ENCODE measurements at places on chromosomes 7 and 10.

DNA sequence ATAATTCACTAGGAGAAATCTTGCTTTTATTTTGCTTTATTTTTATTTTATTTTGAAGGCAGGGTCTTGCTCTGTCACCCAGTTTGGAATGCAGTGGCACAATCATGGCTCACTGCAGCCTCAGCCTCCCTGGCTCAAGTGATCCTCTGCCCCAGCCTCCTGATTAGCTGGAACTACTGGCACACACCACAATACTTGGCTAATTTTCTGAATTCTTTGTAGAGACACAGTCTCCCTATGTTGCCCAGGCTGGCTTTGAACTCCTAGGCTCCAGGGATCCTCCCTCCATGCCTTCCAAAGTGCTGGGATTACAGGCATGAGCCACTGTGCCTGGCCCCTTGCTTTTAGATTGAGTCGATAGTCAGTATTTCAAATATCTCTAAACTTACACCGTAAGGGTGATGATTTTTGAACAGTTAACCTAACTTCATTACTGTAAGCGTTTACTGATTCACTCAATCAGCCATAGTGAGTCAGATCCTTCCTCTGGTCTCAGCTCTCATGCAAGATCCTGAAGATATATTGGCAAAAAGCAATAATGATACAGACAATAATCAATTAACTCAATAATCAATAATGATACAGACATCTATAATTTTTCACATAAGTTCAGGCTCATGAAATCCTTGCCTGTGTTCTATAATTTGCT is 239.5 kb downstream of the KIAA1217 start:
- DNase-seq = no peak

DNA sequence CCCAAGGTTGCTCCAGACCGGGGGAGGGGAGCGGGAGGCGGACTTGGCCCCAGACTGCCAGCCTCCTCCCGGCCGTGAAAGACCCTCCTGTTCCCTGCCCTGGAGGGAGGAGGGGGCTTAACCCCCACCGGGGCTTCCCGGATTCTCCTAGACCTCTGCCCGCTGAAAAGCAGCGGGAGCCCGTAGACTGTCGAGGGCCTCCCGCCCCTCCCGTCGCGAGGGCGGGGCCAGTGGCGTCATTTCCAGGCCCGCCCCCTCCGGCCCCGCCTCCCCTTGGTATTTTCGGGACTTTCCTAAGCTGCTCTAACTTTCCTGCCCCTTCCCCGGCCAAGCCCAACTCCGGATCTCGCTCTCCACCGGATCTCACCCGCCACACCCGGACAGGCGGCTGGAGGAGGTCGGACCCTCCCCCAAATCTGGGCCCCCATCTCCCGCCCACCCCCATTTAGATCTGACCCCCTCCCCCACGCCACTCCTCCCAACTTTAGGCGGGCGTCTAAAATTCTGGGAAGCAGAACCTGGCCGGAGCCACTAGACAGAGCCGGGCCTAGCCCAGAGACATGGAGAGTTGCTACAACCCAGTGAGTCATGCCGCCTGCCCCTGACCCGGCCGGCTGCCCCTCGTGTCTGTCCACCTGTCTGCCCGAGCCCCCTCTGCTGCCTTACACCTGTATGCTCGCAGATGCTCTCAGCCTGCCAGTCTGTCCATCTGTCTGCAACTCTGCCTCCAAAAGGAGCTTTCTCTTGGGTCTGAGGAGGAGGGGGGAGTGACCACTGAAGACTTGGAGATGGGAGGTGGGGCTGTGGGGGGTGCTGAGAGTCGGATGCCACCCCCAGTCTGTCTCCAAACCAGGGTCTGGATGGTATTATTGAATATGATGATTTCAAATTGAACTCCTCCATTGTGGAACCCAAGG is at the start of gene NFKB2:
Gene NFKB2 (plus strand): TSS at position 306 of the 917 bp plus-strand sequence. CDS start 255 bp downstream, at position 561.
- DNase-seq = peak; percentile 89

DNA sequence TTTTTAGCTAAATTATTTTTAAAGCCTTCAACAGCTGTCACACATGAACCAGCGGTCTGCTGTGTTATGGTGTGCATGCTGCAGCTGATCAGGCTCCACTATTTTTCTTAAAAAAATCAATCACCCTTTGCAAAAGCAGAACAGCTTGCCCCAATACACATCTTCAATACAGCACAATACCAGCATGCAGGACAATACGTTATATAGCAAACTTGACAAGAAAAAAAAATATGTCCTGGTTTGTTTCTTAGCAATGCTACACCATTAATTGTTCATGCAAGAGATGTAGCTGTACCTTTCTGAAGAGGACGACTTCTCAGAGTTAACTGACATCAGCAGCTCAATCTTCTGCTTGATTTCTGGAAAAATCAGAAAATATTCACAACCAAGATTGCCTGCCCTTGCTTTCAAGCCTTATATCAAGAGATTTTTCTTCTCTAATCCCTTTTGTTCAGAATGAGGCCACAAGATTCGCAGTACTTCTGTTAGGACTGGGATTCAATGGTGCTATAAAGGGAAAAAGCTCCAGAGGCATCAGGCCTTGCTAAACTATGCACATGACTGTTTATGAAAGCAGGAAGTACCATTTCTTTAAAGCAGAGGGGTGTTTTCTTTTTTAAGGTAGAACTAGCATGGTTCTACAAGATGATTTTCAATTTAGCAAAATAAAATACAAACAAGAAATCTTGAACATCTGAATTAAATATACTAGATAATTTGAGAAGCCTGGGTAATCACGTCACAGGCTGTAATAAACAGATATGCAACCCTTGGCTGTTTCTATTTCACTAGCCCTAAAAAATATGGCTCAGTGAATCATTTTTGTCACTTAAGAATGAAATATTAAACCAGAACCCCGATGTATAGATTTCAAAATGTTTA is 120.0 kb downstream of the SRPK2 start:
- no peak for DNase-seq

DNA sequence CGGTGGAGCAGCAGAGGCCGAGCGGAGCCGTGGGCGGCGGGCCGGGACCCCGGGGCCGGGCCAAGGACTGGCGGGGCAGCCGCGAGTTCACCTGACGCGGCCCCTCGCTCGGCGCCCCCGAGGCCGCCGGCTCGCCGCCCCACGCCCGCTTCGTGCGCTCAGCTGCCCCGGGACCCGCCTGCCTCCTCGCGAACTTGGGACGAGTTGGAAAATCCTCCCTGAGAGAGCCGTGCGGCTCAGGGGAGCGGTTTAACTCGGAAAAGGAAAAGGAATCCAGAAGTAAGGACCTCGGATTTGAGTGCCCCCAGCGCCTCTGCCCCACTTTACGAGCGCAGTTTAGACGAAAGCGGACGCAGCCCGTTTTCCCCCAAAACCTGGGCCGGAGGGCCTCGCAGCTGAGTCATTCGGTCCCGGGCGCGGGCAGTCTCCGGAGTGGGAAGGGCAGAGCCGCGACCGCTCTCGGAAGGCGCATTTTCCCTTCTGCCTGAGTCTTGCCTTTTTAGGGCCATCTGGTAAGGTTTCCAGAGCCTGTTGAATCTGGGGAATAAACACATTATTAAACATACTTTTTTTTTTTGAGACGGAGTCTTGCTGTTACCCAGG is 744 bp downstream of the CREM start:
- peak; percentile 41 for DNase-seq

GRCh38 chr7:29953726-29954347 is 35.8 kb downstream of the SCRN1 start:
- DNase-seq = no peak

DNA sequence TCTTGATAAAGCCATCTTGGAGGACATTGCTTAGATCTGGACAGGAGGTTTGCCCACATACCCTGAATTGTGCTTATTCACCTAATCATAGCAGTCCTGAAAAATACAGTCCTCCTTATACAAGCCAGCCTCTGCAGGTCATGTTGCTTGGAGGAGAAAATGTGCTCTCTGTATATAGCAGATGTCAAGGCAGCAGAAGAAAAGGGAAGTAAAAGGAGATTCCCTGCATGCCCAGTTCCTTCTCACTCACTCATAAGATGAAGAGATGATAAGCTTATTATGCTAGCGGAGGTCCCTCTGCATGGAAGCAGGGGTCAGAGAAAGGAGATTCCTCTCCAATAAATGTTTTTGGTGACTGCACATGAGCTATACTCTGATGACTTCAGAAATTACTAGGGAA is 458.8 kb upstream of the ZMIZ1 start:
- no peak for DNase-seq

GRCh38 chr7:159130199-159130775 is 14.4 kb downstream of the VIPR2 start:
- DNase-seq = no peak

DNA sequence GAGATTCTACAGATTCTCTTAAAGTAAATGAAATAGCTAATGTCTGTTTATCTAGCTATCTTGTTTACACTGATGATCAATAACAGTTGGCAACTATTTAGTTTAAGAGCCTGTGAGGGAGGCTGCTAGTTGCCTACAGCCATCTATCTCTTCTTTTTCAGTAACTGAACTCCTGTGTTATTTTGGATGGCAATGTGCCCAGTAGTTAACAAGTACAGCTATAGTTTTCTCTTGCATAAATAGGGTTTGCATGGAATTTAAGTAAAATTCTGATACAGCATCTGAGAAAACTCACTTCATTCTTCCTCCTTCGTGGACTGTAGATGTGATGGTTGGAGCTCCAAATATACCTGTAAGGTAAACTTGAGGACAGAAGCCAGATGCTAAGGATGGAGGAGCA is 219.5 kb upstream of the POT1 start:
- no peak for DNase-seq

- no peak for DNase-seq
Observed at GRCh38 chr10:100146875-100147650, 38.8 kb downstream of the ERLIN1 start.

DNA sequence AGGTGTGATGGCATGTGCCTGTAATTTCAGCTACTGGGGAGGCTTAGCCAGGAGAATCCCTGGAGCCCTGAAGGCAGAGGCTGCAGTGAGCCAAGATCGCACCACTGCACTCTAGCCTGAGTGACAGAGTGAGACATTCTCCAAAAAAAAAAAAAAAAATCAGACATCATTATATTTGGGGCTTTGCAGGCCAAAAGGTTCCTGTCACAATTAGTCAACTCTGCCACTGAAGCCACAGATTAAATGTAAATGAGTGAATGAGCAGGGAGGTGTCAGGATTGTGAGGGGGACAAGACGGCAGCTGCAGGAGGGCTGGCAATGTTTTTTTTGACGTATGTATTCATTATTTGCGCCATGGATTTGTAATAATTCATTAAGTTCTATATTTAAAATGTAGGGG is 3.3 kb downstream of the ZNF33B start:
- DNase-seq = no peak

DNA sequence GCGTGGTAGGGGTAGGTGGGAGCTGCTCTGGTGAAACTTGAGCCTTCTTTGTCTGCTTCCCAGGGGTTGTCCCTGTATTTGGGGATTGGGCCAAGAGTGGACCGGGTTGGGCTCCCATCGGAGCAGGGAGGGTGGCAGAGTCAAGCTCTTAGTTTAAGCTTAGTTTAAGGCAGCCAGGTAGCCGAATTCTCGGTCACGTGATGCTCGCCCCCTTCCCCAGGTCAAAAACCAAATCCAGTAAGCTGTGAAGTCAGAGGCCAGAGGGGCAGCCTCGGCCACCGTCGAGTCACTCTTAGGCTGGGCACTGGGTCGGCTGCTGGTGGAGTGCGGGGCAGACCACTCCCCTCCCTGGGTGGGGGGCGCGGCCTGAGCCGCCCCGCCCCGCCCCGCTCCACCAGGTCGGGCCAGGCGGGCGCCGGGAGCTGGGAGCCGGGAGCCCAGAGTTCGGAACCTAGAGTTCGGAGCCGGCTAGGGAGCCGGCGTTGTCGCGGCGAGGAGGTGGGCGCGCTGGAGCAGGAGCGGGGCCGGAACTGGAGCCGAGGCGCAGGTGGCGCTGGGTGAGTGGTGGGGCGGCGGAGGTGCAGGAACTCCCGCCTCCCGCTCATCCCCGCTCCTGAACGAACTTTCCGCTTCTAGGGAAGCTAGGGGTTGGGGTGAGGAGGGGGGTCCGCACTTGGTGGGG is 2.8 kb upstream of the LZTS2 start:
- no peak for DNase-seq

- no peak for DNase-seq
Observed at GRCh38 chr10:45660876-45661411, 11.6 kb downstream of the ZFAND4 start.

- DNase-seq = no peak
Observed at GRCh38 chr7:28813243-28813962, 144.7 kb downstream of the TRIL start.

- DNase-seq = no peak
Observed at GRCh38 chr10:69402386-69402785, 14.3 kb downstream of the TACR2 start.

GRCh38 chr7:34622182-34622581 is 35.8 kb upstream of the NPSR1 start:
- DNase-seq = no peak

DNA sequence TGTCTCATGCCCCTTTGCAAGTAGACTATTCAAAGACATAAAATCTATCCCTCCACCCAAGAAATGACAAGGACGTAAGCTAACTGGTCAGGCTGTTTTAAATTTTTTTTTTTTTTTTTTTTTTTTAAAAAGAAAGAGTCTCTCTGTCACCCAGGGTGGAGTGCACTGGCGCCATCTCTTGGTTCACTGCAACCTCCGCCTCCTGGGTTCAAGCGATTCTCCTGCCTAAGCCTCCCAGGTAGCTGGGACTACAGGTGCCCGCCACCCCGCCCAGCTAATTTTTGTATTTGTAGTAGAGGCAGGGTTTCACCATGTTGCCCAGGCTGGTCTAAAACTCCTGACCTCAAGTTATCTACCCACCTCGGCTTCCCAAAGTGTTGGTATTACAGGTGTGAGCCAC is 11.2 kb downstream of the TRA2A start:
- no peak for DNase-seq

DNA sequence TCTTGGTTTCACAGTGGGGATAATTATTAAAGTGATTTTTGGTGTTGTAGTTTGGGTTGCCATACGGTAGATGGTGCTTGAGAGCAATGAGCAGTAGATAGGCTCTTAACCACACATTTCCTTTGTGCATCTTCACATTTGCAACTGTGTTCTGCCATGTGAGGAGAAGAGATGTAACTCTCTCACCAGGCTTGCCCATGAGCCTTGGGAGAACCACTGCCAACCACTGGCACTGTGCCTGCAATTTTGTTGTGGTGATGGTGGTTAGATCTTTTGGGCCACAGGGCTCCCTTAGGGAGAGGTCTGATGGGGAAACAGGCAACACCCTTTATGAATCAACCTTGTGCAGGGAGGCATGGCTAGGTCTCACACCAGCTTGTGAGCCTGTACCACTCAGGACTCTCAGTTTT is 204.3 kb downstream of the CCDC7 start:
- no peak for DNase-seq

DNA sequence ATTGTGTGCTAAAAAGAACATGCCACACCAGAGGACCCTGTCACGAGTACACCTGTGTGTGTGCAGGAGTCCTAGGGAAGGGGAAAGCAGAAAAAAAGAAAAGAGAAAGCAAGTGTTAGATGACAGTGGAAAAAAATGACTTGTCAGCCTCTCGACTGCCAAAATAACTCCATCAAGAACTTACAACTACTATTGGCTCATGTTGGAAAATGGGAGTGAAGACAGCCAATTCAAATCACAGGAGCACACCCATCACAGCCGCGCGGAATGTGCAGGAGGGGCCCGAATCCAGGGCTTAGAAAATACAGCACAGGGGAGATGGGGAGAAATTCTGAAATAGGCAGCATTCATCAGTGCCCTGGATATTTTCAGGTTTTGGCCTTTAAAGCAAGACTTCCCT is 38.1 kb upstream of the FOXI2 start:
- DNase-seq = no peak

All from activated naive CD4-positive, alpha-beta T cell (primary cell).